AG08395 (cell line): ENCODE measurements at places on chromosomes 4 and X.

DNA sequence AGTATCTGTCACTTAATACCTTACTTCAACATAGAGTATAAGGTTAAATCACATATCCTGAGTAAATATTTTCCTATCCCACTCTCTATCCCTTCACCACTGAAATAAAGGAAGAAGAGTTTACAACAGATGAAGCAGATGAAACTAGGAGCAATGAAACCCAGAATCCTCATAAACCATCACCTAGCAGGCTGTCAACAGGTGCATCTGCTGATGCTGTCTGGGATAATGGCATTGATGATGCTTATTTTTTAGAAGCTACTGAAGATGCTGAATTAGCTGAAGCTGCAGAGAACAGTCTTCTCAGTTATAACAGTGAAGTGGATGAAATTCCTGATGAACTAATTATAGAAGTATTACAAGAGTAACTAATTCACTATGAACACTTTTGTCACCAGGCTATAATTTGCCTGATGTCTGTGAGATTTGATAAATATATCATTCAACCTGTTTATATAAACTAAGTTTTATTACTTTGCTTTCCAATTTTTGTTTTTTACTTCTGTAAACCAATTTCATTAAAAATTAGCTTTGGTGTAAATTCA lies 39.4 kb downstream of the CENPU start:
- no peak for DNase-seq

DNA sequence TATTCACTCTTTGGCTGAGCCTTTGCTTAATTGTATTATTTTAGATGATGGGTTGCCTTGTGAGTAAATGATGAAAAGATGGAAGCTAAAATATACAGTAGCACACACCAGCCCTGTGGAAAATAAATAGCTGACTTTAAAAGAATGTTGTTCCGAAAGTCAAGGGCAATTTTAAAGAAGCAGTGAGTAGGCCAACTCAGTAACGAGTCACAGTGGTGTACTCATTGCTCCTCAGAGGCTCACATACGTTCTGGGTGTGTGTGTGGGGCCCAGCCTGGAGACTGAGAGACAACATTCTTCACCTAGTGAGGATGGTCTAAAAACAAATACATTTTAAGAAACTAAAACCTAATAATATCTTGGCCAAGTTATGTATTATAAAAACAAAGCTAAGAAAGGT lies 640.3 kb downstream of the TRIML1 start:
- DNase-seq: peak; percentile 10

DNA sequence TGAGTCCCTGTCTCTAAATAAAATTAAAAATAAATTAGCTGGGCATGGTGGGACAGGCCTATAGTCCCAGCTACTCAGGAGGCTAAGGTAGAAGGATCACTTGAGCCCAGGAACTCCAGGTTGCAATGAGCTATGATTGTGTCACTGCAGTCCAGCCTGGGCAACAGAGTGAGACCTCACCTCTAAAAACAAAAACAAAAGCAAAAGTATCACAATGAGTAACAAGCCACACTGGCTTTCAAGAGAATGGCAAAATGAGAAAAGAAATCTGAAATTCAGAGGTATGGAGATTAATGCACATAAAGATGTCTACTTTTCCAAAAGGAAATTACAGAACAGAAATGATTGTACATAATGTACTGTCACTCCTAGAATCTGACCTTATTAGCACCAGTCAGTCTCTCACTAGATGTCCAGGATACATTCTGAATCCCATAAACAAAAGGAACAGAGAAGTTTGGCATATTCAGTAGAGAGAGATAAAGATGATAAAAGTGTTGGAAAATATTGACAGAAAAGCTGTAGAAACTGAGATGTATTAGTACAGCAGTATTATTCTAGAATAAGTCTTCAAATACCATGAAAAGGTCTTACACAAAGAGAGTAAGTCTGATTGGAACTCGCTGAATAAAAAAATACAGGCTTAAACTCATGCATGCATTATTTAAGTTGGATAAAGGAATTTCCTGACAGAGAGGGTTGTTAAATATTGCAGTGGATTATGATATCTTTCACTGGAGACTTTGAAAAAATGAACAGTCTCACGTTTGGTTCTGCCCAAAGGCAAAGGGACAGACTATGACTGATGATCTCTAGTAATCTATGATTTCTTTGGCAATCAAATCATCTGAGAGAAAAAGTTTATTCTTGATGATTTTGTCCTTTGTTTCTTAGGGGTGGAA lies 102.5 kb downstream of the SH3RF1 start:
- DNase-seq: no peak

DNA sequence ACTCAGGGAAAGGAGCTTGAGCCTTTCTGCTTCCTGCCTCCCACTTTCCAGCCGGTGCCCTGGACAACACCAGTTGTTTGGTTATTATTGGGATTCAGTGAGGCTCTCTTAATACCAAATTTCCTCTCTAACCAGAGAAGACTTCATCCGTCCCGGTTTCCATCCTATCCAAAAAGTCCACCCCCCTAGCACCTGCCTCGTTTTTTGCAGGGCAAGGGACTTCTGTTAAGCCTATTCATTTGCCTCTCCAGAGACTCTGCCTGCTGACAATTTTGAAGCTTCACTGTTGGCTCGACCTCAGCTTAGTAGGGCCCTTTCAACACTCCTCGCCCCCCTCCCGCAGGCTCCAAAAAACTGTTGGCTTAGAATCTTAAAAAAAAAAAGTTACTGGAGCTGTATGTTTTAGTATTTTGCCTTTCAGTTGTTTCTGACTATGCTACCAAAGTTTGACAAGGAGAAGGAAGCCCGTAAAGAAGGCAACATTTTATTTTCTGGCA lies 779 bp upstream of the PRSS12 start:
- no peak for DNase-seq

- no peak for DNase-seq
These were observed 66.7 kb downstream of the STAG2 start for GRCh38 chrX:124028182-124028581.

- DNase-seq: no peak
These were observed 143.7 kb downstream of the NEXMIF start for GRCh38 chrX:74781507-74782034.

DNA sequence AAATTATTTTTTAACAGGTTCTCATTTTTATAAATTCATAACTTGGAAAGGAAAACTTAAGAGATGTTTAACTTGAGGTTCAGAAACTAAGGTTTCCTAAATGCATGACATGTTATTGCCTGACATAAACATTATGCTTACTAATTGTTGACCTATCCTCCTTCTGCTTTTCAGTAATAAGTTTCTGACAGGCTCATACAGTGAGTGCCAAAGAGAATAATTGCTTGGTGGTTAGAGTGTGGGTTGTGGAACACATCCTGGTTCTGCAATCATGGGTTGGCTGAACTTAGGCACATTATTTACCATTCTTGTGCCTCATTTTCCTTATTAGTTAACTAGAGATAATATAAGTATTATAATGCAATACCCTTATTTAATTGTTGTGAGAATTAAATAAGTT lies 56.5 kb downstream of the BMPR1B start:
- no peak for DNase-seq

DNA sequence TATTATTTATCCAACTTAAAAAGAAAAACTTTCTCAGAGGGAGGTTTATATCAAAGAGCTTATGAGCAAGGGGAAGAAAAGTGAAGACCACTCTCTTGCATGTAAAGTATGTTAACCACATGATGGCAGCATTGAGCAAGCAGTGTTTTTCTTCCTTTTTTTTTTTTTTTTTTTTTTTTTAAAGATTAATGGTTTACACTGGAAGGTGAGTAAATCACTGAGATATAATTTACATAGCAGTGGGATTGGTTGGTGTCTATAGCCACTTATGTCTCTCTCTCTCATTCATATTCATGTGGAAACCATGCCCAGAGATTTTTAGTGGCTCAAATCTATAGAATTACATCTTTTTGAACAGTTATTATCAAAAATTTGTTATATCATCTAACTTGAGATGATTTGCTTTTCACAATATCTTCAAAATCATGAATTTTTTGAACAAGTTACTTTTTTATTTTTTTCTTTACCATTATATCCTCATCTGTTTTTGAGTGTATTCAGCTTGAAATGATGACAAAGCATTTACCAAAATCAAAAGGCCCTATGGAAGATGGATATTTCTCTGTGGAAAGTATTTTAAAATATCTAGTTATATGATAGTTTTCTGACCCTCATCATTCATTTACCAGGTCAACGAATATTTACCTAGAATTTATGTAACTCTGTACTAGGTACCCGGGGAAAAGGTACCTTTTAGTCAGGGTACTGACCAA lies 31.6 kb downstream of the MTHFD2L start:
- peak; percentile 42 for DNase-seq

GRCh38 chr4:26793735-26794134 lies 66.9 kb upstream of the STIM2 start:
- DNase-seq: no peak

DNA sequence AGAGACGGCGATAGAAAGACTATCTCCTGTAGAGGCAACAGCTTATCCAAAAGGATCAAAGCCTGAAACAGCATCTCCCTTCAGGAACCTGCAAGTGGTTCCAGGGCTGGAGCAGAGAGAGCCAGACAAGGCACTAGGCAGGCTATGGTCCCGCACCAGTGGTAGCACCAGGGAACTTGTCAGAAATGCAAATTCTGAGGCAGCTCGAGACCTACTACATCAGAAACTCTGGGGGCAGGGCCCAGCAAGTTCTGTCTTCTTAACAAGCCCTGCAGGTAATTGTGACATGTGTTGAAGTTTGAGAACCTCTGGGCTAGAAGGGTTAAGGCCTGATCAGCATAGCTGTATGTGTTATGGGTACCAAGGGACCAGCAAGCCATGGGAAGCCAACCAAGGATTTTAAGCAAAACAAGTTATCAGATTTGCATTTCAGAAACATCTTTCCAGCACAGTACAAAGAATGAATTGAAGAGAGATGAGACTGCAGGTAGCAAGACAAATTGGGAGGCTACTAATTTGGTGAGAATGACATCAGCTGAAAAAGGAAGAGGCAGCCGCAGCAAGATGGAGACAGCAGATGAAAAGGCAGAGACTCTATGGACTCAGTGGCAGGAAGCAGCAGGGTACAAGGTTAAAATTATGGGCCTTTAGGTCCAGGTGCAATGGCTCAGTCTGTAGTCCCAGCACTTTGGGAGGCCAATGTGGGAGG lies 139.7 kb downstream of the TSPAN5 start:
- no peak for DNase-seq

- no peak for DNase-seq
These were observed 318.6 kb downstream of the NAF1 start for GRCh38 chr4:162847945-162848549.

- DNase-seq: no peak
These were observed 39.5 kb upstream of the PTPN13 start for GRCh38 chr4:86554646-86555045.

DNA sequence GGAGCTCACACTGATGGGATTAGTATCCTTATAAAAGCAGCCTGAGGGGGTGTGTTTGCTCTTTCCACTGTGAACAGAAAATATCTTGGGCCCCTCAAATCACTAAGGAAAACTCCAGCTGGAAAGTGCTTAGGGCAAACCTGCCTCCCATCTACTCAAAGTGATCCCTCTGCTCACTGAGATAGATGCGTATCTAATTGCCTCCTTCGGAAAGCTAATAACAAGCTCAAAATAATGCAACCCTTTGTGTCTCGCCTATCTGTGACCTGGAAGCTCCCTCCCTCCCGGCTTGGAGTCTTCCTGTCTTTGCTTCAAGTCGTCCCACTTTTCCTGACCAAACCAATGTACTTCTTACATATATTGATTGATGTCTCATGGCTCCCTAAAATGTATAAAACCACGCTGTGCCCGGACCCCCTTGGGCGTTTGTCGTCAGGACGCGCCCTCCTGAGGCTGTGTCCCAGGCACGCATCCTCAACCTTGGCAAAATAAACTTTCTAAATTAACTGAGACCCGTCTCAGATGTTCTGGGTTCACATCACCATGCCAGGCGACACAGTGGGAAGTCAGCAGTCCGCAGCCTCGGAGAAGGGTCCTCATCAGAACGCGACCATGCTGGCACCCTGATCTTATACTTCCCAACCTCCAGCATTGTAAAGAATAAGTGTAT lies 34.1 kb upstream of the SORCS2 start:
- no peak for DNase-seq

GRCh38 chr4:15466596-15466995 lies 3.1 kb upstream of the CC2D2A start:
- no peak for DNase-seq

- DNase-seq: peak; percentile 45
These were observed 9.6 kb upstream of the MAP7D3 start for GRCh38 chrX:136260776-136261175.
